HT-29 (cell line): ENCODE measurements at places on chromosomes 7 and 10.
A peak's percentile ranks its signal among the peaks of the same experiment; 100 is the strongest.

GRCh38 chr7:47440320-47440719 is 141.6 kb downstream of the TNS3 start:
- no peak for DNase-seq

DNA sequence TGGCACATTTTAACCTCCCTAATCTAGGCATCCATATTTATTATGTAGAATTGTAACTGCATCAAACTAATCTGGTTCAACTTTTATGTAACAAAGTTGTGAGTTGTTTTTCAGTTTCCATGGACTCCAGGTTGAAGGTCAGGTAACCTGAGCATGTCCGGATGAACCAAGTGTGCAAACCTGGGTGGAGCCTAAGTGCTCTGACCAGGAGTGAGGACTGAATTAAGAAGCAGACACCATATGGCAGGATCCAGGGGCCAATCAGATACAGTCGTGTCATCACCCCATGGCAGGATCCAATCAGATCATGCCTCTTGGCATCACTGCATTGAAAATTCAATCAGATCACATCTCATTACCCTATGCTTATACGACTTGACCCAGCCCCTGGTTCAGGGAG is 41.2 kb upstream of the PHYHIPL start:
- peak; percentile 24 for DNase-seq

- no peak for DNase-seq
These were observed 61.9 kb upstream of the WAC start for GRCh38 chr10:28470873-28471651.

- DNase-seq = no peak
These were observed 155.9 kb downstream of the ARID5B start for GRCh38 chr10:62057359-62057758.

GRCh38 chr10:6579183-6579903 is 733 bp downstream of the PRKCQ start:
- DNase-seq = no peak

DNA sequence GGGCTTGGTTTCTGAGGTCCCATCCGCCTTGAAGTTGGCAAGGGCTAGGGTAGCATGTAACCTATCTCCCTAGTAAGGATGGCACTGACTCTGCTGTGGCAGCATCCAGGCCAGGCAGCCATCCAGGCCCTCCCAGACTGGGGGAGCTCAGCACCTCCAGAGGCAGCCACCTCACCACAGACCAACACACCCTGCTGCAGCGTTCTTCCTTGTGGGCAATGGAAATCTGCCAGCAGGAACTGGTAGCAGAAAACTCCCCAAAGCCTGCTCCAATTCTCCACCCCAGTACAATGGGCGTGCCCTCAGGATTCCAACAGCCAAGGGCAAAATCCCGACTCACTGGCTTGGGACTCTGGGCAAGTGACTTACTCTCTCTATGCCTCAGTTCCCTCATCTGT is 27.5 kb downstream of the DLG5 start:
- DNase-seq = peak; percentile 84

- DNase-seq = no peak
These were observed 176.8 kb downstream of the PKD1L1 start for GRCh38 chr7:47771336-47771989.

GRCh38 chr7:18180685-18181084 is 153.0 kb upstream of the PRPS1L1 start:
- DNase-seq = no peak

- DNase-seq = no peak
These were observed 163.6 kb upstream of the KMT2E start for GRCh38 chr7:104850374-104850773.

DNA sequence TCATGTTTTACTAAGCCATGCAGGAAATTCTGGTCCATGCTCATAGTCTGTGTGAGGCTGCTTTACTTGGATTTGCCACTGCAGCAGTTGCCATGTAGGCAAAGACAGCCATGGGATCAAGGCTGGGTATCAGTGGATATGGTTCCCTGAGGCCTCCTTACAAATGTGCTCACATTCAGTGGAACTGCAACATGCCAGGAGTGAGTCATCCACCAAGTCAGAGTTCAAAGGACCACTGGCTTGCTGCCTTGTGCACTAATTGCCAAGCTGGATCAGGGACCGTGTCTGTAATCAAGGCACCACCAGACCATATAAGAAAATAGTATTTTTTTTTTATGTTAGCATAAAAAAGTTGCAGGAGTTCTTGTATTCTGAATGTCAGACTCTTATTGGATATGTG is 101.0 kb downstream of the CDCA7L start:
- DNase-seq = no peak

GRCh38 chr7:66409493-66409892 is 204.4 kb downstream of the TPST1 start:
- DNase-seq = no peak

DNA sequence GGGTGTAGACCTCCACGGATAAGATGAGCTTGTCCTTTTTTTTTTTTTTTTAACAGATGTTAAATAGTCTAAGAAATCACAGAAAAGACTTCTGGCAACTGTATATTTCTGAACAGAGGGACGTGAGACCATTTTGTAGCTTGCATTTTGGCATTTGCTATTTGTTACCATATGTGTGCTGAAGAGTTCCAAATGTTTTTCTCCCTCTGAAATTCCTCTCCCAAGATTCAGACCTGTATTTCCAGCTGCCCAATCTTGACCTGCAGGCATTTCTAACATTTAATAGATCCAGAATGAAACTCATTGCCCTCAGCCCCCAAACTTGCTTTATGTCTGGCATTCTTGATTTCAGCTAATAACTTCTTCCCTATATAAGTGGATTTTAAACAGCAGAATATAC is 223.1 kb upstream of the FZD1 start:
- DNase-seq = no peak

GRCh38 chr7:124722292-124722691 is 43.3 kb downstream of the GPR37 start:
- DNase-seq = no peak
